ENCODE measurements at places on chromosomes 2 and 18.

DNA sequence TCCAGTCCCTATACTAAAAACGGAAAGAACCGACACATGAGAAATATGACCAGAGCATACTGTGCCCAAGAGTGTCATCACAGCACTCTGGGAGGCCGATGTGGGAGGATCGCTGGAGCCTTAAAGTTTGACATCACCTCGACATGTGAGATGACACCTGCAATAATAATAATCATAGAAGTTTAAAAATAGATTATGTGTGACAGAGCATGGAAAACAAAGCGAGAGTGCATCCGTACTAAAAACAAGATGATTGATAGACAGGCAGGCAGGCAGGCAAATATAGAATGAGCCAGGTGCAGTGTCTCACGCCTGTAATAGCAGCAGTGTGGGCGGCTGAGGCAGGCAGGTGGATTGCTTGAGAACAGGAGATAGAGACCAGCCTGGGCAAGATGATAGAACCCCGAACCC lies 114.8 kb upstream of the ANKRD30BL start:
- DNase-seq, result no peak

- no peak for DNase-seq
Observed at GRCh38 chr18:2826581-2826980, 20.2 kb upstream of the EMILIN2 start.

DNA sequence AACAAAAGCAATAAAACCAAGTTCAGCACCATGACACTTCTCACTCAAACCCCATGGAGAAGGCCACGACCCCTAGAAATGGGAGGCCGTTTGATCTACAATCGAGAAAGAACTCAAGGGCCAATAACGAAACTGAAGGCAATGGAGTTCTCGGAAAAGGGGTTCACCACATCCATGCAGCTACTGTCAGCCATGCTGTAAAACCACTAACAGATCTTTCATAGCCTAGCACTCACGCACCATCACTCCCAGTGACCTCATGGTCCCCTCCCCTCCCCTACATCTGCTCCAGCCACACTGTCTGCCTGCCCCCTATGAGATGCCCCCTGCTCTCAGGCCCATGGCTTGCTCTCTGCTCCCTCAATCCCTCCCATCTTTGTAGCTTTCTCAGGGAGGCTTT lies 135.3 kb downstream of the TMEM163 start:
- DNase-seq, result no peak

GRCh38 chr2:71736986-71737385 lies 283.6 kb downstream of the DYSF start:
- no peak for DNase-seq

DNA sequence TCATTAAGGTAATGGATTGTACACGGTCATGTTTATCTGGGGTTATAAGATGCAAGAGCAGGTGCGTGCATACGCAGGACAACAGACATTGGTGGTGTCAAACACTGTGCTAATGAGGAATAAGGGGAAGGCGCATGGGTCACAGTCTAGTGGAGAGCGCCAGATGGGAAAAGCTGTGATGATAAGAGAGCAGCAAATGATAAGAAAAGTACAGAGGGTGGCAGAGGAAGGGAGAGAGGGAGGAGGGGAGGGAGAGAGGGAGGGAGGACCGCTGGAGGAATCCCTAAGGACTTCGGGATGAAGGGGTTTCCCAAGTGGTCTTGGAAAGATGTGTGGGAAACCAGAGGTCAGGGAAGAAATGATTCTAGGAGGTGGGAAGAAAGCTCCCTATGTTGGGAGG lies 2.9 kb downstream of the TNFRSF11A start:
- no peak for DNase-seq

DNA sequence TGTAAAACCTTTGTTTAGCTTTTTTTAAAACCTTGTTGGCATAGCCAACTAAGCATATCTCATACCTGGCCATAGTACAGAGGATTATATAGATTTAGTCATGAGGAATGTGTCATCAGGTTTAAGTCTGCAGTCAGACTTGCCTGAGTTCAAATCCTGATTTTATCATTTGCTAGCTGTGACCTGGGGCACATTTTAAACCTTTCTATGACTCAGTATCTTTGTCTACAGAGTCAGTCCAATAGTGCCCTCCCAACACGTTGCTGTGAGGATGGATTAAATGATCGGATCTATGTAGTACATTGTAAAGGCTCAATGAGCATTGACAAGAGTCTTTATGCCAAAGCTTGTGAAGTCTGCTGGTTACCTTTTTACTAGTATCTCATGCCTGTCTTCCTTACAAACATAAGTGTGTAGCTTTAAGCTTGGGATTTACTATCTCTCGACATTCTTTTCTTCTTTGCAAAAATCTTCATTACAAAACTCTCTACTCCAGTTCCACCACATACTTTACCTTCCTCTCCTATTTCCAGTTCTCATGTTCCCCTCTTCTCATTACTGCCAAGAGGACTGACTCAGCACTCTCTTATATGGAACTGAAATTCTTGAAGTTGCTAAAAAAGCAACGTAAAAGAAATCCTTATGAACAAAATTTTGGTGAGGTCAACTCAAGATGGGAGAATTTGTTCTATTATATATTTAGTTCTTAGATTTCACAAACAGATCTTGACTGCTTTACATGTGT lies 68.1 kb upstream of the RBMS1 start:
- DNase-seq, result no peak

- DNase-seq, result peak; percentile 86
Observed at GRCh38 chr2:237427769-237428506, 14.0 kb upstream of the COL6A3 start.

DNA sequence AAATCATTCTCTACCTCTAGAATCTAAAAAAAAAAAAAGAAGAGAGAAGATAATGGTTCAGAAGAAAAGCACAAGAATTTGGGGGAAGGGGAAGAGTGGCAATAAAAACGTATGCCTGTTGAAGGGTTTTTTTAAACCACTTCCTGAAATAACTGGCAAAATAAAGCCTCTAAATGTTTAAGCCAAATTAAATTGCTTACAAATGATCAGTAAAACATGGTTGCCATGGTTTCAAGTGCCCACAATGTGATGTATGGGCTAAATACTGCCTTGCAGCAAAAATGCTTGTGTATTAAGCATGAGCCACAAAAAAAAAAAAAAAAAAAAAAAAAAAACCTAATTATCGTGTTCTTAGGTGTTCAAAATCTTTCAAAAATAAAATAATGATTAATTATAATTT lies 60.8 kb downstream of the RBM43 start:
- no peak for DNase-seq

GRCh38 chr2:61714210-61714609 lies 139.7 kb downstream of the FAM161A start:
- DNase-seq, result no peak

DNA sequence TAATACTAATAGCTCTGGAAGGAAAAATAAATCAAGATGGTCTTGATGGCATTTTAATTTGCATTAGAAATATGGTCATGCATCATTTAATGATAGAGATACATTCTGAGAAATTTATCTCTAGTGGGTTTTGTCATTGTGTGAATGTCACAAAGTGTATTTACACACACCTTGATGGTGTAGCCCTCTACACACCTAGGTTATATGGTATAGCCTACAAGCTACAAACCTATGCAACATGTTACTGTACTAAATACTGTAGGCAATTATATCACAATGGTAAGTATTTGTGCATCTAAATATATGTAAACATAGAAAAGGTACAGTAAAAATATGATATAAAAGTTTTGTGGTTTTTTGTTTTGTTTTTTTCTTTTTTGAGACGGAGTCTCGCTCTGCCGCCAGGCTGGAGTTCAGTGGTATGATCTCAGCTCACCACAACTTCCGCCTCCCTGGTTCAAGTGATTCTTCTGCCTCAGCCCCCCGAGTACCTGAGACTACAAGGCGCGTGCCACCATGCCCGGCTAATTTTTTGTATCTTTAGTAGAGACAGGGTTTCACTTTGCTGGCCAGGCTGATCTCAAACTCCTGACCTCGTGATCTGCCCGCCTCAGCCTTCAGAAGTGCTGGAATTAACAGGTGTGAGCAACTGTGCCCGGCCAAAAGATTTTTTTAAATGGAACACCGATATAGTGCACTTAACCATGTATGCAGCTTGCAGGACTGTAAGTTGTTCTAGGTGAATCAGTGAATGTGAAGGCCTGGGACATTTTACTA lies 83.7 kb upstream of the UBXN4 start:
- peak; percentile 65 for DNase-seq

DNA sequence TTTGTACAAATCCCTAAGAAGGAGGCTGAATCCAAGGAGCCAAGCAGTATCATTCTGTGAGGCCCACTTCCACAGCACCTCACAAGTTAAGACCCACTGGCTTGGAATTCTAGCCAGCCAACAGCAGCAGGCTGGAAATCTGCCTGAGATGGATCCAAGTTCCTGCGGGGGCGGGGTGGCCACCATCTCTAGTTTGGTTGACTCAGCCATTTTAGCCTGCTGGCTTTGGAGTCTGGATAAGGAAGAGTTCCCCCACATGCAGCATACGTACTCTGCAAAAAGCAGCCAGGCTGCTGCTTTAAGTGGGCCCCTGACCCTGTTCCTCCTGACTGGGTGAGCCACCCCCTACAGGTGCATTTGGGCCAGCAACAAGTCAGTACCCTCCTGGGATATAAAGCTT lies 65.2 kb downstream of the FARP2 start:
- no peak for DNase-seq

DNA sequence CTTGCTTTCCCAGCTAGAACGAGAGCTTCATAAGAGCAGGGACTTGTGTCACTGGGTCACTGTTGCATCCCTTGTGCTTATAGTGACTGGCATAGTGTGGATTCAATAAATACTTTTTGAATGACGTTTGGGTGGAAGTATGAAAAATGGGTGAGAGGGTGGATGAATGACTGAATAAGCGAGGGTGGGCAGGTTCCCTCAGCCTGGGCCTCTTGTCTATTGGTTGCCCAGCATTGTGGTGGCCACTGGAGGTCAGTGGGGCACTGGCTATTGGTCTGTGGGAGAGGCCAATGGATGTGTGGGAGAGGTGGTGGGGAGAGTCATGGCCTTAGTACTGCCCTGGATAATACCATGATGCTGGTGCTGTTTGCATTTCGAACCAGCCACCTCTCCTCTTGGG lies 93.8 kb upstream of the SKOR2 start:
- DNase-seq, result no peak

DNA sequence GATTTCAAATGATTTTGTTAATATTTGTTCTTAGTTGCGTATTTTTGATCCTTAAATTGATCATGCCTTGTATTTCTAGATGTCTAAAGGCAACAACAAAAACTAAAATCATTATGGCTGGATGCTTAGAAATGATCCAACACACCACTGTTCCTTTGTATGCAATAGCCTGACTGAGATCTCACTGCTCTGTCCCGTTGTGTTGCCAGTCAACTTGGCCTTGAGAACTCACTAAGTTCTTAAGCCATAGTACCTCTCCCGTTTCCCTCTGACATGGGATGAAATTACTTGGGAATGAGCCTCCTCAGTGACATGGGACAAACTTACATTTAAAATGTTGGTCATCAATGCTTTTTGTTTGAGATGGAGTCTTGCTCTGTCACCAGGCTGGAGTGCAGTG lies 222.0 kb upstream of the HS6ST1 start:
- no peak for DNase-seq

DNA sequence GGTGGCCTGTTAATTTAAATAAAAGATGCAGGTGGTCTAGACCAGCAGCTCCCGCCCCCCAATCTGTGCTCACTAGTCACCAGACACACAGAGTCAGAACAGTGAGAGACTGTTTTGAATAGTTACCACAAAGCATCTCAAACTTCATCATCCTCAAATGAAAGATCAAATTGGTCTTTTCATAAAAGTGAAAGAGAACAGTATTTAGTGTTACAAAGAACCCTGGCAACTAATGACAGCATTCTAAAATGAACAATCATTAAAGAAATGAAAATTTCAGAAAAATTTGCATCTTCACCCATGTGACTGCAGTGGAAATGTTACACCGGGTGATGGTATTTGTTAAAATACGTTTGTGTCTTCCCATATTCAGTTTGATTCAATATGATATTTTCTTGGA lies 65.5 kb upstream of the PMAIP1 start:
- DNase-seq, result no peak

- no peak for DNase-seq
Observed at GRCh38 chr18:31977270-31977872, 34.4 kb upstream of the TRAPPC8 start.

GRCh38 chr2:241798631-241799521 lies 10.1 kb upstream of the NEU4 start:
- no peak for DNase-seq

DNA sequence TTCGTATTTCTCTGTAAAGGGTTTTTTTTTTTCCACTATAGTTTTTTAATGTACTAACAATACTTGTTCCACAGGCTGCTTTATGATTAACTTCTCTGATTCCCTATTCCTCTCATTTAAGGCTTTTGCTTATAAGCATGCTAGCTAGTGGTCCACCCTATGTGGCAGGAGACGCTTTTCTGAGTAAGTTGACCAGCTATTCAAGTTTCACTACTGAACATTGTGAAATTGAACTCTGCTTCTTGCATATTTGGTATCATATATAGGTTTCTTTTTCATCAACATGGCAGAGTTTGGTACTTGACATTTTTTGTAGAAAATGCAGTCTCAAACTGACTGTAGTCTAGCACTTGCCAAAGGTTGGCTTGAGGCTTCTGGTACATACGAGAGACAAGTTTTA lies 74.2 kb downstream of the OTX1 start:
- no peak for DNase-seq

GRCh38 chr2:216362730-216363129 lies 9.6 kb downstream of the MARCHF4 start:
- DNase-seq, result no peak

DNA sequence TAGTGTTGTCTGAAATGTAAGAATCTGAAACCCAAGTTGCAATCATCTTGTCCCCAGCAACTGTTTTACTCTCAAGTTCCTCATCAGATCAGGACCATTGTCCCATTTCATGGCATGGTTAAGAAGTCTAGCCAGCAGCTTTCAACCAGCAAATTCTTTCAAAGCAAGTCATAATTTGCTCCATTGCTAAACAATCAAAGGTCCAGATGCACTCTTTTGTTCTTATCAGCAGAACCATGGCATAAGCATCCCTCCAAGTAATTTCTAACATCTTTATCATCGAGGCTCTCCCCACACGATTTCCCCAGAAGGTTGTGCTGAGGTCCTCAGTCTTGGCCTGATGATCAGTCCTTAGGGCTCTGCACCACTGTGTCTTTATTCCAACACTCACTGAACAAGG lies 67.5 kb upstream of the APCDD1 start:
- no peak for DNase-seq

- DNase-seq, result no peak
Observed at GRCh38 chr2:143525402-143525860, 396.2 kb downstream of the ARHGAP15 start.

- no peak for DNase-seq
Observed at GRCh38 chr2:7450833-7451190, 533.6 kb downstream of the RNF144A start.

GRCh38 chr18:36331521-36331971 lies 34.0 kb downstream of the FHOD3 start:
- no peak for DNase-seq

- DNase-seq, result no peak
Observed at GRCh38 chr2:129797489-129798300, 181.8 kb upstream of the RAB6C start.

DNA sequence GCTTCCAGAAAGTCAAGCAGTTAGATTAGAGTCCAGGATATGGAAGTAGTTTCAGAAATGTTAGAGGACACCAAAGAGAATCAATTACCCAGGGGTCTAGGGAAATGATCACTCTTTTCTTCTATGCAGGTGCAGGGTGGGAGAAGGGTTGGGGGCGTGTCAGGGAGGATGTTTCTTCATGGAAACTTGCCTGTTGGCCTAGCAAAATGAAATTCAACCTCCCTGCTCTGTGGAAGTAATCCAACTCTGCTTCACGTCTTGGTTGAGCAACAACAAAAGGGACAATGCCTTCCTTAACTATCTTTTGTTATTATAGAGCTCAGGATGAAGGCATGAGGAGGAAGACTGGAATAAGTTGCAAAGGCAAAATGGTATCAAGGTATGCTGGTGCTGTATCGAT lies 210.8 kb upstream of the ETAA1 start:
- DNase-seq, result no peak

GRCh38 chr2:215283221-215283620 lies 28.6 kb upstream of the ATIC start:
- DNase-seq, result no peak

All from activated CD8-positive, alpha-beta memory T cell treated with anti-CD3 and anti-CD28 coated beads, Interleukin-2, amount 50 U/mL, for 48 hours (primary cell).